SK-MEL-5 (cell line): ENCODE measurements at places on chromosomes 4 and X.
A peak's percentile ranks its signal among the peaks of the same experiment; 100 is the strongest.

DNA sequence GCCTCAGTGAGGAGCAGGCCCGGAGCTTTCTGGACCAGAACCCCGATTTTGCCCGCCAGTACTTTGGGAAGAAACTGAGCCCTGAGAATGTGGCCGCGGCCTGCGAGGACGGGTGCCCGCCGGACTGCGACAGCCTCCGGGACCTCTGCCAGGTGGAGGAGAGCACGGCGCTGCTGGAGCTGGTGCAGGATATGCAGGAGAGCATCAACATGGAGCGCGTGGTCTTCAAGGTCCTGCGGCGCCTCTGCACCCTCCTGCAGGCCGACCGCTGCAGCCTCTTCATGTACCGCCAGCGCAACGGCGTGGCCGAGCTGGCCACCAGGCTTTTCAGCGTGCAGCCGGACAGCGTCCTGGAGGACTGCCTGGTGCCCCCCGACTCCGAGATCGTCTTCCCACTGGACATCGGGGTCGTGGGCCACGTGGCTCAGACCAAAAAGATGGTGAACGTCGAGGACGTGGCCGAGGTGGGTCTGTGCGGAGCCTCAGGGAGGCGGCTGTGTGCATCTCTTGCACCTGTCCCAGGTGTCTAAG is 323 bp downstream of the PDE6B start:
- DNase-seq, result no peak

GRCh38 chrX:5852941-5853340 is 375.7 kb downstream of the NLGN4X start:
- no peak for DNase-seq

GRCh38 chr4:128347175-128347868 is 59.7 kb upstream of the PGRMC2 start:
- DNase-seq, result no peak

DNA sequence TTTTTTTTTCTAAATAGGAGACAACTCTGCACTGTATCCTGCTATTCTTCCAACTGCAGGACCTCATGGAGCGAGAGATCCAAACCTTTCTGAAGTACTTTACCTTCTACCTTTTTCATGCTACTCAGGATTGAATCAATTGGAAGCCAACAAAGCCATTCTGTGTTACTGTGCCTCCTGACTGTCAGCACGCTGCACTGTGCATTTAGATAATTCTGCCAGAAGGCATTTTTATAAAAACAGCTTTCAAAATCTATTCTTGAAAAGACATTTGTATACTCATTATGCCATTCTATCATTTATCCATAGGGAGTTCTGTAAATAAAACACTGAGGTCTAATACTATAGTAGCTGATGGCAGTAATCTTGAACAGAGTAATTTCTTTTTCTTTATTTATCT is 142.8 kb downstream of the SLIT2 start:
- peak; percentile 69 for DNase-seq

DNA sequence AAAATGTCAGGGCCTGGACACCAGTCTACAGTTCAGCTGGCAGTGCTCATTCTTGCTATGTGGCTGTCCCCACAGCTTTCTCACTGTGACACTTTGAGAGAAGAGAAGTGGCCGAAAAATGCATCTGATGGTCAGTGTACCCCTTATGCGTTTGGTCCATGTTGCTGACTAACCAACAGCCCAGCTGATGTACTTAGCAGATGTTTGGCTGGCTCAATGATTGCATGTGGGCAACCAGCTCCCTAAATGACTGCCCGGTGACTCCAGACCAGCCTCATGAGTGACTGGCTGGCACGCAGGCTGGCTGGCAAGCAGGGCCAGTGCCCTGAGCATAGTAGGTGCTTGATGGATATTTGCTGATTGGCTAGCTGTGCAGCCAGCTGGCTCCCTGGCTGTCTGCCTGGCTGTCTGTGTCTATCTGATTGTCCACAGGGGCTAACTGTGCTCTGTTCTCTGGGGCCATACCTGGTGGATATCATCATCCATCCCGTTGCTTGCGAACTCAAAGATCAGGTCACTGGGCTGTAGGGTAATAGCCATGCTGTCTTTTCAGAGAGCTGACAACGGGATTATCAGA is 29.4 kb downstream of the ELF4 start:
- DNase-seq, result no peak

DNA sequence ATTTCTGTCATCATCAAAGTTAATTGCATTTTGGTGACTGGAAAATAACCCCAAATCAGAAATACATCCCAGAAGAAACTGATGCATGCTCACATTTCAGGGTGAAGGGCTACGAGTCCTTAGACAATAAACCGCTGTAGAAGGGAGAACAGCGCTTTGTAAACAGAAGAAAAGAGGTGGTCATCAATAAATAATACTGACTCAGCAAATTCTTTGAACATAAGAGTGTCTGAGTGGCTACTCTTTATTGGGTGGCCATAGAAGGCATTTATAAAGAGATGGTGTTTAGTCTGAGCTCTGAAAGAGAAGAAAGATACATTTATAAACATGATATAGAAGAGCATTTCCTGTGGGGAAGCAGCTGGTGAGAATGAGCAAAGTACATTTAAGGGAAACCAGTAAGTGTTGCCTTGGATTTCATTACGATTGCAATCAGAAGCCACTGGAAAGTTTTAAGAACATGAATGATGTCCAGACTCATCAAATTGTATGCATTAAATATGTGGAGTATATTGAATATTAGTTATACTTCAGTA is 246.9 kb upstream of the GIMD1 start:
- no peak for DNase-seq

- DNase-seq, result peak; percentile 13
These were observed 901 bp downstream of the JADE1 start for GRCh38 chr4:128810331-128810870.

GRCh38 chr4:71878376-71878775 is 94.5 kb upstream of the GC start:
- no peak for DNase-seq

GRCh38 chr4:1871471-1872021 is 353 bp downstream of the NSD2 start:
- DNase-seq, result no peak

DNA sequence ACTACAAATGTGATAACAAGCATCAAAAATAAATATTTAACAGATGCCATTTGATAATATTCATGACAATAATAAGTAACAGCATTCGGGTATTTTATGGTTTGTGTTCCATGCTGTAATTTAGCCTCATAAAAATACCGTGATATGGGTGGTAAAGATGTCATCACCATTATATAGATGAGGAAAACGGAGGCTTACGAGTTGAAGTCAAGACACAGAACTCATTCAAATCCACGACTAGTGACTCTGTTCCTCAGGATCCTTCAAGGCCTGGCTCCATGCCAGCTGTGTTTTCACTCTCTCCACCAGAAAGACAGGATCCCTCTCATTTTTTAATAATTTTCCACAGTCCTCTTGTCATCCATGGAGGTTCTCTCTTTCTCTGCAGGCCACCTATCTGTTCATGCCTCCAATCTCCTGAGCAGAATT is 94.5 kb downstream of the APBB2 start:
- no peak for DNase-seq

DNA sequence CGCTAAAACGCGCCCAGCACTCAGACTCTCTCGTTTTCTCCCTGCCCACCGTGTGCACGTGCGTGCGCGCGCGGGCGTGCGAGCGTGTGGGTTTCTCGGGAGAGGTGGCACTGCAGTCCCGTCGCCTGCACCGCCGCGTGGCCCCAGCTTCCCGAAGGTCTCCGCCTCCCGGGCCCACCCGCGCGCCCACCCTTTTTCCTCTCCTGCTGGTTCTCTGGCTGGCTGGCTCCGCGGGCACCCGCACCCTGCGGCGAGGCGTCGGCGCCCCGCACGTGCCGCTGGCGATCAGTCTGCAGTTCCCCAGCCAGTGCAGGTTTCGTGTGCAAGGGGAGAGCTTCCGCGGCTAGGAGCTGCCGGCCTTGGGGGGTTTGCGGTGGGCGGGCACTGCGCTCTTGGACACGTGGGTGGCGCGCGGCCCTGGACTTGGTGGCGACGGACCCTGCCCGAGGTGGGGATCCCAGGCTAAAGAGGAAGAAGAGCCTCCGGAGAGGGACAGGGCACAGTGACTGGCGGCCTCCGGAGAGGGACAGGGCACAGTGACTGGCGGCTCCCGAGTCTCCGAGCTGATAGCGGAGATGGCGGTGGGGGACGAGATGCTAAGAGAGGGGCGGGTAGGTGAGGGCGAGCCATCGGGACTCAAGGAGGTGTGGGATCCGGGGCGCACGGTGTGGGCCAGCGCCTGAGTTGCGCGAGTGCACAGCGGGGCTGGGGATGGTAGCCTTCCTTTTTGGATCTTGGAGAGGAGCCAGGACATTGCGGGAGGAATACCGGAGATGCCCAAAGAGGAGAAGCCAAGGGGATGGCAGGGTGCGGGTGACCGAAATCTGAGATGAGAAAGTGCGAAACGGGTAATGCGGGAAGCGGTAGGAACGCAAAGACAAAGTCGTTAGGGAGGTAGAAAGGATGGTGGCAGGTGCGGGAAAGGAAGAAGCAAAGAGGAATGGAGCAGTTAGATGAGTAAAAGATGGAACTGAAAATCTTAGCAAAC is at the start of gene FAM184B:
Gene FAM184B (minus strand): TSS at position 322 of the 988 bp plus-strand sequence. CDS start 322 bp downstream, outside the sequence.
- DNase-seq, result no peak

GRCh38 chr4:120796271-120796670 is 126.3 kb downstream of the PRDM5 start:
- DNase-seq, result no peak

DNA sequence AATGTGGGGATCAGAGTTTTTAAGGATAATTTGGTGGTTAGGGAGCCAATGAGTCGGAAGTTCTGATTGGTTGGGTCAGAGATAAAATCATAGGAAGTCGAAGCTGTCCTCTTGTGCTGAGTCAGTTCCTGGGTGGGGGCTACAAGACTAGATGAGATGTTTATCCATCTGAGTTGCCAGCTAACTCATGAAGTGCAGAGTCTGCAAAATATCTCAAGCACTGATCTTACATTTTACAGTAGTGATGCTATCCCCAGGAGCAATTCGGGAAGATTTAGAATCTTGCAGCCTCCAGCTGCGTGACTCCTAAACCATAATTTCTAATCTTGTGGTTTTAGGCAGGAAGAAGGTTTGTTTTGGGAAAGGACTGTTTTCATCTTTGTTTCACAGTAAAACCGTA is 565.8 kb upstream of the SPANXN1 start:
- DNase-seq, result peak; percentile 19

- no peak for DNase-seq
These were observed 361.8 kb downstream of the FAT4 start for GRCh38 chr4:125676583-125676982.

GRCh38 chr4:11106759-11107158 is 321.9 kb downstream of the HS3ST1 start:
- DNase-seq, result no peak

DNA sequence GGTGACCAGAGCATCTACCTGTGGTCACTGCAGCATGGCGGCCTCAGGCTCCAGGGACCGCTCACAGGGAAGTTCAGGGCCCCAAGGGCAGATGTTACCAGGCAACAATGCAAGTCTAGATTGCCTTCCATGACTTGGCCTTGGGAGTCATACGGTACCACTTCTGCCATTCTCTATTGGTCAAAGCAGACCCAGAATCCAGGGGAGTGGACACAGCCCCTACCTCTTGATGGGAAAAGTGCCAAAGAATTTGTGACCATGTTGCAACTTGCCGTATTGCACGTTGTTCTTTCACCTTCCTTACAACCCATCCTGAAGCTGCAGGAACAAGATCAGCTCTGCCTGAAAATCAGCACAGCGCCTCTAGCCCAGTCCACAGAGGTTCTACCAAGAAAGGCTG is 111.1 kb downstream of the IRF2 start:
- DNase-seq, result no peak

GRCh38 chr4:123937581-123937980 is 541.0 kb downstream of the SPRY1 start:
- no peak for DNase-seq

DNA sequence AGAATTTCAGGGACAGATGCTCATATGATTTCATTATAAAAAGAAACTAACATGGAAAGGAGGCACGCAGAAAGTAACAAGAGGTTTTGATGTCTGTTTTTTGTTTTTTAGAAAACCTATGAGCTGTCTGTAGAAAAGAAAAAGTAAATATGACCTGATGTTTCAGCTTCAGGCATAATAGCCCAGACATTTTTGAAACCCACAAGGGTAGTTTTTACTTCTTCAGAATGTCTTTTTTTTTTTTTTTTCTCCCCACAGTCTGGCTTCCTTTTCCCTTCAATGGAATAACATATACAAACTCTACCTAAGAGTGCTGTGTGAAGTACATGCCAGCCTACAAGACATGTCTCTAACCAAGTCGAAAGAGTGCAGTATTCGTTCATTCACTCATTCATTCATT is 18.3 kb upstream of the STX18 start:
- no peak for DNase-seq

- peak; percentile 26 for DNase-seq
These were observed 63.4 kb downstream of the NUDT10 start for GRCh38 chrX:51395810-51396728.

GRCh38 chrX:116618546-116618945 is 155.8 kb upstream of the CT83 start:
- no peak for DNase-seq

DNA sequence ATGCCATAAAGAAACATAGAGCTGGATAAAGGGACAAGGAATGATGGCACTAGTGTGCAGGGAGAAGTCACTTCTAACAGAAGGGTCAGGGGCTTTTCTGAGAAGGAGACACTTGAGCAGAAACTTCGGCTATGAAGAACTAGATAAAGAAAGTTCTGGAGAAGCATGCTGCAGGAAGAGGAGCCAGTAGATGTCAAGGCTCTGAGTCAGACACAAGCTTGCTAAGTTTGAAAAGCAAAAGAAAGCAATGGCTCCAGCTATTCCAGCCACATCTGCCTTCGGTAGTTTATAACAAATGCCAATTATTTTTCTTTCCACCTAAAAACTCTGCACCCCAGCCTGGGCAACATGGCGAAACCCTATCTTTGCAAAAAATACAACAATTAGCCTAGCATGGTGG is 7.5 kb downstream of the NUDT6 start:
- no peak for DNase-seq

GRCh38 chr4:108172231-108172752 is 3.6 kb upstream of the LEF1 start:
- no peak for DNase-seq

- DNase-seq, result no peak
These were observed 311.6 kb downstream of the PDGFC start for GRCh38 chr4:156659983-156660382.

GRCh38 chrX:1031521-1032430 is 180.7 kb downstream of the CRLF2 start:
- no peak for DNase-seq

DNA sequence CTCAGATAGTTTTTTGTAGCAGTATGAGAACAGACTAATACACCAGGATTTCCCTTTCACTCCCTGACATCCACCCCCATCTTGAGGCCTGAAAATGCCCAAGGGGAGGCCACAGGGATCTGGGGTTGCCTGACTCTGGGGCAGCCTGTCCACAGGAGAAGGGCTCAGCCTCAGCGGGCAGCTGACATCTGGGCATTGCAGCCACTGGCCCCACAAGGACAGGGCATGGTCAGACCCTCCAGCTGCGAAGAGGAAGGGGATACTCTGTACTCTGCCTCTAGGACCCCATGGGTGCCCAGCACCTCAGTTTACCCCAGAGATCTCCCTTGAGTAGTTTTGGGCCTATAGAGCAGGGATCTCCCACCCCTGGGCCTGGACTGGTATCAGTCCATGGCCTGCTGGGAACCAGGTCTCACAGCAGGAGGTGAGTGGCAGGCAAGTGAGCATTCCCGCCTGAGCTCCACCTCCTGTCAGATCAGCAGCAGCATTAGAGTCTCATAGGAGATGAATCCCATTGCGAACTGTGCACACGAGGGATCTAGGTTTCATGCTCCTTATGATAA is 138.9 kb downstream of the HMX1 start:
- no peak for DNase-seq
